ENCODE measurements at places on chromosomes 6 and 20.
A peak's percentile ranks its signal among the peaks of the same experiment; 100 is the strongest.

- DNase-seq = no peak
These were observed 1.5 kb downstream of the ABT1 start for GRCh38 chr6:26598267-26598666.

DNA sequence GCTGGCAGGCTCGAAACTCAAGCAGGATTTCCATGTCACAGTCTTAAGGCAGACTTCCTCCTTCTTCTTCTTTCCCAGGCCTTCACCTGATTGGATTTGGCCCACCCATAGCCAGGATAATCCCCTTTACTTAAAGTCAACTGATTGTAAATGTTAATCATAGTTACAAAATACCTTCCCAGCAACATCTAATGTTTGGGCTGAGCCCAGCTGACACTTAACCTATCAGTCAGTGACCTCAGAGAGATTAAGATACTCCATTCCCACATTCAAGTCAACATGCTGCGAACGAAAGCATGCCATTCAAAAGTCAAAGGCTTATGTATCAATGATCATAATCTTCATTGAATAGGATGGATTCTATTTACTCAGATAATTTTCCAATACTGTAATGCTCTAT is 16.0 kb downstream of the MAP7 start:
- no peak for DNase-seq

- DNase-seq = no peak
These were observed 38.7 kb downstream of the CDKAL1 start for GRCh38 chr6:20572940-20573339.

GRCh38 chr6:53658992-53659391 is 6.6 kb downstream of the KLHL31 start:
- DNase-seq = no peak

DNA sequence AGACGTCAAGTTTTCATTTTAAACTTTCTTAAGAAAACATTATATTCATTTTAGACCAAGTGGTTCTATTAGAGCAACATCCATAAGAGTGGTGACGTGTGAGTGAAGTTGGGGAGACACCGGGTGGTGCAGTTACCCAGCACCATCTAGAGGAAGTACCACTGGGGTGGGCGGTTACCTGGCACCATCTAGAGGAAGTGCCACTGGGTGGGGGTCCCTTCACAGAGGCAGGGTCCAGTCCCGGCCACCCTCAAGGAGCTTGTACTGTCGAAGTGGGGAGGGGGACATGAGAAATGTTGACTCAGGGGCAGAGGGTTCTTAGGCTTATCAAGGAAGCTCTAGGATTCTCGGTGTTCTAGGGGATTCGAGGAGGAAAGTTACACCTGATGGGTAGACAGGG is 26.2 kb downstream of the PHACTR3 start:
- DNase-seq = no peak

DNA sequence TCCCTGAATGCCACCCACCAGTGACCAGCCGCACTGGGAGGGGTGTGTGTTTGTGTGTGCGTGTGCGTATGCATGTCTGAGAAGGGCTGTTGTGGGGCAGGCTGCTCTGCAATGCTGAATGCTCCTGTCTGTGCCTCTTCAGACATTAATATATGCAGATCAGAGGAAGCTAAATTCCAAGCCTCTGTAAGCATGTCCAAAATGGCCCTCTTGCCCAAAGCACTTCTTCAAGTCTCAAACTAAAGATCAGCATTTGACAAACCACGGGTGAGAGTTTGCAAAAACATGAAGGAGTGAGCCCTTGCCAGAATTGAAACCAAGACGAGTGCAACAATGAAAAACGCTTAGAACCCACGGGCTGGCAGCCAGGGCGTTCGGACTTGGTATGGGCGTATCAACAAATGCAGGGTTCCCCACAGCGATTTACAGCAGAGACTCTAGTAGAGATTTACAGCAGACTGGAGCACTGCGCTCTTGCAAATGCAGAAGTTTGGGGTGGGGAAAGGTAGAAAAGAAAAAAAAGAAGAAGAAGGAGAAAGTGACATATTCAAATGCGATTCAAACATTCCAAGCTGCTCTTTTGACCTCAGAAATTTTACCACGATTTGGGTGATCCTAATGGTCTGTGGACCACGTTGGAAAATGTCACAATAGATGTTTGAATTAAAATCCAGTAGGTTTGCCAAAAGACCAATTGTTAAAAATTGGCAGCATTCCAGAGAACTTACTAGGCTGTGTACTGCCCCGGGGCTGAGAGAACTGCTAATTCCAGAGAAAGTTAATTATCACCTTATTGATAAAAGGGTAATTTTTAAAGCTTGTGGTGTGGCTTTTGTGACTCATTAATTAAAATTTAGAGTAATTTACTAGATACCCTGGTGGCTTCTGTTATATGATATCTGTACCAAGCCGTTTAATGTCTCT is 3.5 kb downstream of the SCML4 start:
- DNase-seq = no peak

- no peak for DNase-seq
These were observed 5.0 kb downstream of the ID4 start for GRCh38 chr6:19842030-19842615.

- DNase-seq = no peak
These were observed 87.5 kb upstream of the TMEM170B start for GRCh38 chr6:11450037-11450436.

DNA sequence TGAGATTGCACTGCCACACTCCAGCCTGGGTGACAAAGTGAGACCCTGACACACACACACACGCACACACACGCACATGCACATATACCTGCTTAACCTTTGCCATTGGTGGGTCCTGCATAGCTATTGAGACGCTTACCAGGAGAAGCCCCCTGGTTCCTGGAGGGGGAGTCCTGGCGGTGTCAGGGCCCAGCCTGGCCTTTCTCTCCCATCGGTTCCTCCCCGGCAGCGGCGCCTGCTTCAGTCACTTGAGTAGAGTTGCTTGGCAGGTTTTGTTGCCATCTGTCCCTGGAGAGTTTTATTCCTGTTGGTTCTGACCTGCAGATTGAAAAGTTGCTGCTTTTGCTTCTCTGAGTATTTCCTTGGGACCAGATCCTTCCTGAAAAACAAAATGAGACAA is 20.6 kb upstream of the FAM209A start:
- DNase-seq = no peak

GRCh38 chr6:150549007-150549406 is 50.7 kb upstream of the PLEKHG1 start:
- DNase-seq = no peak

DNA sequence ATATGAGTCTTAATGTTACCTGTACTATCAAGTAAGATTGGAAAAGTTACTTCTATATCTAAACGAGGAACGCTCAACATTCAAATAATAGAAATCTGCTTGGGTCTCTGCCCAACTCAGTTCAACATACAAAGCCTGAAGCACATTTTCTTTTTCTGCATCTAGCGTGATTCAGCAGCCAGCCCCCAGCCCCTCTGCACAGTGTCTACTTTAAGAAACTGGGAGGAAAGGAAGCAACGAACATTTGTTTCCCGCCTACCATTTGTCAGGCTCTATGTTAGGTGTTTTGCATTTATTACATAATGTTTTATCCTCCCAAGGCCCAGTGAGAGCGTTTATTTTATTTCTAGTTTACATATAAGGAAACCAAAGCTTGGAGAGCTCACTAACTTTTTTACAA is 17.3 kb downstream of the PHACTR1 start:
- DNase-seq = no peak

DNA sequence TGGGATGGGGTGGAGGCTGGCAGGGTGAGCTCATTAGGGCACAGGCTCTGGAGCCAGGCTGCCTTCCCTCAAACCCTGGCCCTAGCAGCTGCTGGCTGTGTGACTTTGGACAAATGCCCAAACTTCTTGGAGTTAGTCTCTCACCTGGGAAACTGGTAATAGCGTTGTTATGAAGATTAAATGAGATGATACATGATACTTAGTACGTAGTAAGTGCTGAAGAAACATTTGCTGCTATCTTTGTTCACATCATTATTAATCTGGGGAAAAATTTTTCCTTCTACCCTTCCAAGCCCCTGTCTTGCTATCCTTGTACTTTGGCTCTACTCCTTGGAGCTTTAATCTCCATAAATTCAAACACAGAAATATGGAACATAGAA is 22.3 kb upstream of the PPARD start:
- no peak for DNase-seq

- no peak for DNase-seq
These were observed 135.5 kb downstream of the CDKAL1 start for GRCh38 chr6:20669571-20670314.

DNA sequence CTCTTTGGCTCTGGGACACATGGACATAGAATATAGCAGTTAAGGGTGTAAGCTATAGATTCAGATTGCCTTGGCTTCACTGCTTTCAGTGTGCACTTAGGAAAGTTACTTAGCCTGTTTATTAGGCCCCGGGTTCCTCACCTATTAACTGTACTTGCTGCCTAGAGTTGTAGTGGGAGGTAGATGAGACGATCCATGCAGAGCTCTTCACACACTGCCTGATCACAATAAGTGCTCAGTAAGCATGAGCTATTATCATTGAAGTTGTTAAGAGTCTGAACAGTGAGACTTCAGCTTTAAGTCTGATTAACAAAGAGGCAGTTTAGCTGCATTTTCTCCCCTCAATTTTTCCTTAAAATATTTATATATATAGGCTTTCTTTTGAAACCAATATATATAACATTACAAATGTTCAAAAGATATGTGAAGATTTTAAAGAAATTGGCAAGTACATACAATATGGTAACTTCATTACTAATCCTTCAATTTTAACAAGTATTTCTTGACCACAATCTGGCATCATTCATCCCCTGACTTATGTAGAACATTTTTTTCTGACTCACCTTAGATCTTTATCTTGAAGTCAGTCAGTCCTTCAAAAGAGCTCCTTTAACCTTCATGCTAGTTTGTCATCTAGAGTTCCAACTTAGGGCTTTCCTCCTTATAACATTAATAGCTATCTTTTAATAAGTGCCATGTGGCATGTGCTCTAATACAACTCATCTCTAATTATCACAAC is 20.5 kb upstream of the SUPT3H start:
- DNase-seq = no peak

DNA sequence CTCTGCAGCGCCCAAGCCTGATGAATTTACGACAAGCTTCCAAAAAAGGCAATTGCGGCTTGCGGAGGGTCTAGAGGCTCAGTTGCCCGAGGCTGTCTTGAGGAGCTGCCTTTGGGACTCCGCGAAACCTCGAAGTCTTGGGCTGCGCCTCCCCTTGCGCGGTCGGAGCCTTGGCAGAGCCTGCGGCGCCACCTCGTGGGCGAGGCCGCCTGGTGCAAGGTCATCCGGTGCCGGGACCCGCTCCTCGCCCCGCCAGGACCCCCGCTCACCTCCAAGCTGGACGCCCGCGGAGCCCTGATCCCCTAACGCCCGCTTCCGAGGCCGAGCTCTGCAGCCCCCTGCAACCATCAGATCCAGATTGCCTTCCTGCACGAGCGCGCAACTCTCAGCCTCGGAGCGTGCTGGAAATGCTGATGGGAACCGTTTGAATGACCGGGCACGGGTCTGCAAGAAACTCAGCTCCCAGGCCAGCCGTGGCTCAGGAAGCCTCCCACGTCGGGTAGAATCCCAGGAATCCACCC is 14.9 kb upstream of the FAM210B start:
- peak; percentile 76 for DNase-seq

- DNase-seq = no peak
These were observed 74.4 kb downstream of the ARHGAP18 start for GRCh38 chr6:129635396-129636130.

DNA sequence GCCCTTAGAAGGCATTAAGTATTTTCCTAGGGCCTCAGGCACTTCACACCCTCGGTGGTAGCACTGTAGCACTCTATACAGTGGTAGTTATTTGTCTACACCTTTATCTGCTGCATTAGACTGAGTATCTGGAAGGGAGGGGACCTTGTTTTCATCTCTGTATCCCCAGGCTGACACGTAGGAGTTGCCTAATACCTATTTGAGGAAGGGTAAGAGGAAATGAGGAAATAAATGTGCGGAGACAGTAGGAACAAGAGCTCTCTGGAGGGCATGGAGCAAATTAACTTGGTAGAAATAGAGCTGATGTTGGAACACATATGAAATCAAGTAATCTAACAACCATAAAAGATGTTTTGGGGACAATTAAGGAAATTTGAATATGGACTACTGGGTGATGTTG is 3.9 kb downstream of the CNPY3 start:
- no peak for DNase-seq

GRCh38 chr6:45988635-45989034 is 27.0 kb downstream of the CLIC5 start:
- DNase-seq = no peak

DNA sequence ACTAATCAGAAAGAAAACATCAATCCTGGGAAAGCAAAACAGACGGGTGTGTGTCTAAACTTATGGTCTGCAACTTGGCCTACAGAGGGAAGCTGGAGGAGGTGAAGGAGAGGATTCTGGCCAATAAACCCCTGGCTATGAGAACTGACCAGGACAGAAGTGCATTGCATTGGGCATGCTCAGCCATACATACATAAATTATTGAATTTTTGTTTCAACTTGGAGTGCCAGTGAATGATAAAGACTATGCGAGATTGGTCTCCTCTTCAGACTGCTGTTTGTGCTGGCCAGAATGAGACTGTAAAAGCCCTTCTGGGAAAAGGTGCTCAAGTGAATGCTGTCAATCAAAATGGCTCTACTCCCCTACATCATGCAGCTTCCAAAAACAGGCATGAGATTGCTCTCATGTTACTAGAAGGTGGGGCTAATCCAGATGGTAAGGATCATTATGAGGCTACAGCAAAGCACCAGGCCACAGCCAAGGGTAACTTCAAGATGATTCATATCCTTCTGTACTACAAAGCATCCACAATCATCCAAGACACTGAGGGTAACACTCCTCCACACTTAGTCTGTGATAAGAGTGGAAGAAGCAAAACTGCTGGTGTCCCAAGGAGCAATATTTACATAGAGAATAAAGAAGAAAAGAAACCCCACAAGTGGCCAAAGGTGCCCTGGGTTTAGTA is 17.4 kb downstream of the ADNP start:
- no peak for DNase-seq

DNA sequence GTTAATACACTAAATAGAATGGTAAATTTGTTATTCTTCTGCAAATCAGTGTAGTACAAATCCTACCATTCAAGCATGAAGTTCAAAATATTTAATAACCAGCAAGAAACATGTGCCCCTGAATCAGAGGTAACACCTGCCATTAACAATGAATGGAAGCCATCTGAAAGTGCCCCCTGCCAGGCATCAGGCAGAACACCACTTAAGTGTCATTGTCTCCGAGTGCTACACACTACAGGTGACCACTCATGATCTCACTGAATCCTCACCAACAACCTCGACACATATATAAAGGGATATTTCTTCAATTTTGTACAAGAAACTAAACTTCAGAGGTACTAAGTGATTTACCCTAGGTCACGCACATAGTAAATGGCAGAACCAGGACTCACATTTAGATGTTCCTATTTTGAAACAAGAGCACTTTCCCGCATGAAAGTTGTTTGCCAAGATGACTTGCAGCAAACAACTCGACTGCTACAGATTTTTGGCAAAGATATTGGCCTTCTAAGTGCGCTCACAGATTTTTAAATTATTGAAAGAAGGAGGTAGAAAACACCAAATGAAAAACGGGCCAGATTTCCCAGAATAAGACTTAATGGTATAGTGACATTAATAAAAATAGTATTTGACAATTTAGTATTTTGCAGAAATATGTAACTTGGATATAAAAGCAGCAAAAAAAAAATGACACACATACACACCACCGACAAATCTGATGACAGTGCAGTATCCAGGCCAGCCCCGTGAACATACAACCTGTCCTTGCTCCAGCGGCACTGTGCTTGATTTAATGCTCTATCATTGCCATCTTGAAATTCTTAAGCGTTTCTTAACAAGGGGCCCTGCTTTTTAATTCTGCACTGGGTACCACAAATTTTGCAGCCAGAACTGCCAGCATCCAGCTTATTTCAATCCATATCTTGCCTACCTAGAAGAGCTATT is 274.5 kb downstream of the ALDH8A1 start:
- no peak for DNase-seq

GRCh38 chr6:143478479-143479062 is 28.0 kb downstream of the PEX3 start:
- DNase-seq = no peak

GRCh38 chr6:111972745-111973117 is 81.2 kb upstream of the CCN6 start:
- no peak for DNase-seq
